Right cardiac atrium (tissue), 5 donors: ENCODE measurements at places on chromosomes 7 and 10. TPM values are rescaled to one million over a fixed set of nuclear protein-coding genes. Genes with fewer than 3 reads are reported as not detected.

- peak; percentile 47 for DNase-seq
Measured at GRCh38 chr10:73920089-73920488, 9.2 kb downstream of the PLAU start.

Gene TRPV5
- not detected for polyA plus RNA-seq

Gene NOC3L
- 3.3 TPM for polyA plus RNA-seq

GRCh38 chr10:58653139-58653538 lies 140.5 kb downstream of the BICC1 start:
- DNase-seq: no peak

GRCh38 chr10:12334186-12334530 lies 15.2 kb upstream of the CAMK1D start:
- DNase-seq: no peak

- DNase-seq: no peak
Measured at GRCh38 chr10:32409741-32410140, 36.2 kb upstream of the CCDC7 start.

Gene PRRT4
- polyA plus RNA-seq: 1.1 TPM

- no peak for DNase-seq
Measured at GRCh38 chr10:124271676-124272075, 147.0 kb downstream of the OAT start.

DNA sequence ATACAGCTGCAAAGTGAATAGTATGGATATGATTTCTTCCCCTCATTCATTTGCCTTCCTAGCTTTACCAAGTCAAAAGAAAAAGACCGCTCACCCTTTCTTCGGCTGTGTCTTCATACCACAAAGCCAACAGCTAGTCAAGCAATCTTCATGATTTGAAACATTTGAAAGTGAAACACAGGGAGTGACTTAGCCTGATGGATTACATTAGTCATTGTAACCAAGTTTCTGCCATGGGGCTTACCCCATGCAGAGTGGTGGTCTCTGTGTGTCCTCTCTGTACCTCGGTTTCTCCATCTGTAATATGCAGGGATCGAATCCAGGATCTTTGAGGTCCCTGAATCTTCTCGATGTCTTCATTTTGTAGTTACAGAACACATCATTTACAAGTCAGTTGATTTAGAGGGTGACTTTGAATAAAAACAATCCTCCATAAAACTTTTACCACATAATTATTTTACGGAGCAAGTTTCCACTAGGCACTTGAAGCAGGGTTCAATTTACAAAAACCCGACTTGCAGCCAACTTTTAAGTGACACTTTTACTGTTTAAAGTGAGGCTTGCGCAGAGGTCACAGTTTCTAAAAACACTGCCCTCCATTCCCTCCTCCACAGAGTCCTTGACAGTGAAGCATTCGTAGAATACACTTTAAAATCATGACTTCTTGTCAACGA lies 2.2 kb upstream of the LGI1 start:
- DNase-seq: no peak

DNA sequence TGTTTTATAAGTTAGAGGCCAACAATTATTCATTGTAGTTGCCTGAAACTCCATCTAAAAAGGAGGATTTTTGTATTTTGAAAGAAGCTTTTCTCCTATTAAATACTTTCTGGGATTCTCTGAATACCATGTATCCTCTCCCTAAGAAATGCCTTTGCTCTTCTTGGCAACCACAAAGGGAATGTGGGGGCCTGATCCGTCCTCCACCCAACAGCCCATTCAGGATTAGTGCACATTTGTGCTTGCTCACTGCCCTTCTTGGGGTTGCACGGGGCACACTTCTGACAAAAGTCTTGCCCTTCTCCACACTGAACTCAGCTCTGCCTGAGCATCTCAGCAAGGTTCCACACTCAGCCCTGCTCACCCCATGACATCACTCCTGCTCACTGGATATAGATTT lies 194.2 kb downstream of the SLC25A13 start:
- DNase-seq: no peak

Gene PCGF5
- polyA plus RNA-seq: 40.2 TPM

DNA sequence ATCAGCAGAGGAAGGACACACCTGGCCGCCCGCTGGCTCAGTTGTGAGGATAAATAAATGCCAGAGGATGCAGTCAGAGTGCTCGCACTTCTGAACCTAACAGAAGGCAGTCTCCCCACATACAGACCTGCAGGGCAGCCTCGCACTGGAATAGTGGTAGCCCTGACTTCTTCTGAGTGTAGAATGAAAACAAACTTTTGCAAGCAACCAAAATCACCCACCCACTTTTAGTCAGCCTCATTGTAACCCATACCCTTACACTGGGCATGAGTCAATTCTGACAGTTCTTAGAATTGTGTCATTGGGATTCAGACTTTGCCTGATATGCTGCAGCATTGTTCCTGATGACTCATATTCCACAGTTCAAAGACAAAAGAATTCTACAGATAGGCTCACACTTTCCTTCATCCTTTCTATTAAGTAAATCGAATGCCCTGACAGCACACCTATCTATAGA lies 167.0 kb upstream of the CDK1 start:
- DNase-seq: no peak

- no peak for DNase-seq
Measured at GRCh38 chr10:111186358-111186757, 109.5 kb downstream of the ADRA2A start.

DNA sequence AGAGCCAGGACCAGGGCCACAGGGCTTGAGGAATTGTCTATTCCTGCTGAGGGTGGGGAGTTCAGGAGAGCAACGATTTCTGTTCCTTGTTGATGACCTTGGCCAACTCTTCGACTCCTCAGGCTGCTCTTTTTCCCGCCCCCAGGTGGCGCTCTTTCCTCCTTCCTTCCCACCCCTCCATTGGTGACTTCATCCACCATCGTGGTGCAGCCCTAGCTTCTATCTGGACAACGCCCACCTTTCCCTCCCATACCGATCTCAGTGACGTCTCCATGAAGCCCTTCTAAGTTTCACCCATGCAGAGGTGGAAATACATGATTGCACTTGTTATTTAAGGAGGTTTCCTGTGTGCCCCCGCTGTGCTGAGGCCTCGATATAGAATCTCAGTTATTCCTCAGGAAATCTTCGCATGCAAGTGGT lies 22.1 kb upstream of the CARD11 start:
- DNase-seq: no peak

GRCh38 chr7:94907026-94907810 lies at the start of gene PPP1R9A:
TSS of gene PPP1R9A (plus strand) at chr7:94907594. CDS start at chr7:94910114, 2,520 bp downstream.
- DNase-seq: peak; percentile 67

- no peak for DNase-seq
Measured at GRCh38 chr10:83179371-83179770, 959.9 kb upstream of the GHITM start.

Gene CCDC201
- polyA plus RNA-seq: not detected

Gene AKR1C8
- polyA plus RNA-seq: 0.32 TPM

Gene H2BK1
- not detected for polyA plus RNA-seq

Gene PFKP
- 86.8 TPM for polyA plus RNA-seq

DNA sequence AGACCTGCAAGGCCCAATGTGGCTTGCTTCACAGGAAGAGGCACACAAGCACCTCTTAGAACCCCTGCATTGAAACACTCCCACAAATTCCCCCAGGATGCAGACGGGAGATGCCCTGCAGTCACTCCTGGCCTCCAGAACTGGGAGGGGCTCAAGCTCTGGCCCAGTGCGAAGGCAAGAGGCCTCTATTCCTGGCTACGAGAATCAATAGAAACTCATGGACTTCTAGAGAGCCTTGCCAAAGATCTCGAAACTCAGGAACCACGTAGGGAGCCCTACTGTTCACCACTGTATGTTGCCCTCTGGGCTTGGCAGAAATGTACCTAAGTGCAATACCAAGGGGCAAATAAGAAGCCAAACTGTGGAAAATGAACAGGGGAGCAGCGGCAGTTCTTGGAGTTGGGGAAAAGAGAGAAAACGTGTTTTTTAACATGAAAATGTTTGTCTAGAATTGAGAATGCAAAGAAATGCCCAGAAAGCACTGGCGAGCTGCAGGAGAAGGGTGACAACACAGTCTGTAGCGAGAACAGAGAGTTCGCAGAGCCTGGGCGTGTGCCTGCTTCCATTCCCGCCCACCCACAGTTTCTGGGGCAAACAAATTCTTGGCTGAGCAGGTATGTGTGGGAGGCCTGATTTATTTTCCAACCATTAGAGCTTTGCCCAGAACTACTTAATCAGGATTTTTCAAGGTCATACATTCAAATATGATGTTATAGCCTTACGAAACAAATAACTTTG lies 260.5 kb upstream of the KLF14 start:
- peak; percentile 73 for DNase-seq

Gene LIPJ
- polyA plus RNA-seq: 0.02 TPM

- peak; percentile 55 for DNase-seq
Measured at GRCh38 chr7:45888185-45888992, at the start of gene IGFBP1. TSS of gene IGFBP1 (plus strand) at chr7:45888488. CDS start at chr7:45888653, 165 bp downstream.

GRCh38 chr7:32259931-32260596 lies 189.9 kb upstream of the PDE1C start:
- no peak for DNase-seq

DNA sequence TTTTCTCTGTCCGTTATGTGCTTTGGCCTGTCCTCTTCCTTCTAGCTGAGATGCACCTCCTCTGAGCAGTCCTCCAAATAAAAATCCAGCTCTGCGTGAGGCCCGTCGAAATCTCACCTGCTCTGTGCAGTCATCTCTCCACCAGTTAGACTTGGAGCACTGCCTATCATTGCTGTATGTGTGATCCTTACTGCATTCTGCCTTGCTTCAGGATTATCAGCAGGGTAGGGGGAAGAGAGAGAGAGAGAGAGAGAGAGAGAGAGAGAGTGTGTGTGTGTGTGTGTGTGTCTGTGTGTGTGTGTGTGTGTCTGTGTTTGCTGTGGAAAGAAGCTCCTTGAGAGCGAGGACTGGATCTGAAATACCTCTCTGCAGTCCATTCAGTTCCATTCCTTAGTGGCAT lies 129.4 kb downstream of the CCNY start:
- no peak for DNase-seq

DNA sequence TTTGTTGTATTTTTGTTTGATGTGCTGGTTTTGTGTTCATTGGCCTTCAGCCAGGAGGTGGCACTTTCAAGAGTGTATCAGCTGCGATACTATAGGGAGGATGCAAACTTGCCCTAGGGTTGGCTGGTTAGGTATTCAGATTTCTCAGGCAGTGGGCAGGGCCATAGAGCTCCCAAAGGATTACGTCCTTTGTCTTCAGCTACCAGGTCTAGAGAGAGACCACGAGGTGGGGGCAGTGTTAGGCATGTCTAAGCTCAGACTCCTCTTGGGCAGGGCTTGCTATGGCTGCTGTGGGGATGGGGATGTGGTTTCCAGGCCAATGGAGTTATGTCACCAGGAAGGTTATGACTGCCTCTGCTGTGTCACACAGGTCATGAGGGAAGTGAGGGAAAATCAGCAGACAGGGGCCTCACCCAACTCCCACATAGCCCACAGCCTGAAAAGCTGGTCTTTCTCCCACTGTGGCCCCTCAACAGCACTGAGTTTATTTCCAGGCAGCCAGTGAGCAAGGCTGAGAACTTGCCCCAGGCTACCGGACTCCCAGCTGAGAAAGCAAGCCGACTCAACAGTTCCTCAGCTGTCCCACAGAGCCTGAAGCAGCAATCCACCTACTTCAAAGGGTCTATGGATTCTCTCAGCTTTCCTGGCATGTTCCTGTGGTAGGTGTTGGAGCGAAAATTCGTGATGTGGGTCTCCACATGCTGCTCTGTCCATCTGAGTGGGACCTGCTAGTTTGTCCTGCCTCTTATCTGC lies 227.4 kb upstream of the COBL start:
- no peak for DNase-seq

DNA sequence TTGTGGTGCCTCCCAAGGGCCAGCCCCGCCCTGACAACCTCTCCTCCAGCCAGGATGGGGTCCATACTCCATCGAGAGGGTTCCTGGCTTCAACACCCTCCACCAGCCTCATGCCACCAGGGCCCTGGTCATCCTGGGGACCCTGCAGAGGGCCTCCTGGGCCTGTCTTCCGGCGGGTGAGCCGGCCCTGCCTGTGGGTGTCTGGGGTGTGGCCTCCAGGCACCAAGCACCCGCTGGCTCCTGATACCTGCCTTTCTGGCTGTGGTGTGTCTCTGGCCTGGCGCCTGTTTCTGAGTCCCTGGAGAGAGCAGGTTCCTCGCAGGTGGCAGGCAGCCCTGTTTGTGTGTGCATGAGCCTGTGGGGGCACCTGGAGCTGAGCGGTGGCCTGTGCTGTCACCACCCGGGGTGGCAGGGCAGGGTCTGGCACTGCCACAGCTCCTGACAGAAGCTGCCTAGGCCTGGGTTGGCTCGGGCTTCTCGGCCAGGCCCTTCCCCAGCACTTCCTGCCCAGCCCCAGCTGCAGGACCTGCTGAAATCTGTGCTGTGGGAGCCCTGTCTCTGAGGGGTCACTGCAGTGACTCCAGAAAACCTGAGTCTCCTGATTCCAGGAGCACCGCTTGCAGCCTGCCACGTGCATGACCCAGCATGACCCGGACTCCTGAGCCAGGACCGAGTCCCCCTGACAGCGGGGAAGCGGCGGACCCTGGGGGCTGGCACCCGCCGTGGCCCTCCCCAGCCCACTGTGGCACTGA lies 18.4 kb downstream of the ADAM8 start:
- DNase-seq: peak; percentile 69

DNA sequence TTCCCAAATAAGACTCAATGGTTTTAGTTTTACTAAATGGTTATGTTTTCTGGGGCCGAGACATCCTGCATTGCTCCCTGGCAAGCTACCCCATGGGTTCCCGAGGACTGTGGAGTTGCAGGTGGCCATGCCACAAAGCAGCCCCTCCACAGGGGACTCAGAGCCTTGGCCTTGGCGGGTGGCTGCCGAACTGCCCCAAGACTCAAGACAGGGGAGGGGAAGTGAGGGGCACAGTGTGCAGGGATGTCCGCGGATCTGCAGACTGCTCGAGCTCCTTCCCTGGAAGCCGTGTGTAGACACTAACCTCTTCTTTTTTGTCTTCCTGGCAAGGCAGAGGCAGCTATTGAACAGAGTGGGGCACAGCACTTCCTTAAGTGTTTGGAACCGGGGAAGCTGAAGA lies 154.6 kb downstream of the EBF3 start:
- DNase-seq: no peak

Gene IQUB
- 0.07 TPM for polyA plus RNA-seq

Gene AGBL3
- polyA plus RNA-seq: 0.81 TPM

DNA sequence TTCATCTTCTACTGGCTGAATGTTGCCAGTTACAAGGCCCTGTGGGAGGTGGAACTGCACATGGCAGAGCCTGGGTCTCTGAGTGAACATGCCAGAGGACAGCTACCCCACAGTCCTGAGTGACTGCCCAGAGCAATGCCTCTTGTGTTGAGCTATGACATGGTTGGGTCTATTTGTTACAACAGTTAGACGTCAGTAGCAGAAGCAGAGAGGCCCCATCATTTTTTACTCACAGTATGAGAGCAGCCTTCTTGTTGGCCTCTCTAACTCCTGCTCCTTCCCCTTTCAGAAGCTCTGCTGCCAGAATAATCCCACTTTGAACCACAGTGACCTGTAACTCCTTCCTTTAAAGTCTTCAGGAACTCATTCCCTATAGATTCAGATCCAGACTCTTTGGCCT lies 30.8 kb upstream of the NRP1 start:
- DNase-seq: no peak

GRCh38 chr7:45657136-45657889 lies 83.1 kb downstream of the ADCY1 start:
- DNase-seq: no peak
